ENCODE measurements at places on chromosomes 7 and 10.
A peak's percentile ranks its signal among the peaks of the same experiment; 100 is the strongest.

DNA sequence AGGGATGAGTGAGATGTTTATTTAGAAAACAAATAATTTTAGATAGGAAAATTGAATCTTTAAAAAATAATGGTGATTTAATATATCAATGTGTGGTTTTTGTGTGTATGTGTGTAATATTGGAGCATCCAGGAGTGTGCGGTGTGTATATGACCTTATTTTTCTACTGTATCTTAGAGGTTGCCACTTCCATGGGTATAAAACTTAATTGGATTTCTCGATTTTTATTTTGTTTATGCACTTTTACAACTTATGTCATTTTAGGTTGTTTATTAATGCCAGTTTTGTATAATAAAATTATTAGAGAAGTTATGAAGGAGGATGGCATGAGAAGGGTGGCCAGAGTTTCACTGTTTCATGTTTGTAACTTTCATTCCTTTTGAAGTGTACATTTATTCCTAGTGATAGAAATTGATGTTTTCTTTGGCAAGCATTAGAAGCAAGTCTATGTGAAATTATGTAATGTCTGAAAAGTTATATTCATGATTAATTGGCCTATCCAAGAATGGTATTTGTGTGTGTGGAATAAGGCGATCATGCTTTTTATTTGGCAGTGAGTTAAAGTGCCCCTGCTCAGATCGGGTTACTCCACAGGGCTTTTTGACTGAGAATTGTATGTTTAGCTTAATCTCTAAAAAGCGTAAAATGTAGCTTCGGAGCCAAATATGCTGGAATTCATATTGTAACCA, 110.3 kb downstream of the KAT6B start:
- no peak for DNase-seq

DNA sequence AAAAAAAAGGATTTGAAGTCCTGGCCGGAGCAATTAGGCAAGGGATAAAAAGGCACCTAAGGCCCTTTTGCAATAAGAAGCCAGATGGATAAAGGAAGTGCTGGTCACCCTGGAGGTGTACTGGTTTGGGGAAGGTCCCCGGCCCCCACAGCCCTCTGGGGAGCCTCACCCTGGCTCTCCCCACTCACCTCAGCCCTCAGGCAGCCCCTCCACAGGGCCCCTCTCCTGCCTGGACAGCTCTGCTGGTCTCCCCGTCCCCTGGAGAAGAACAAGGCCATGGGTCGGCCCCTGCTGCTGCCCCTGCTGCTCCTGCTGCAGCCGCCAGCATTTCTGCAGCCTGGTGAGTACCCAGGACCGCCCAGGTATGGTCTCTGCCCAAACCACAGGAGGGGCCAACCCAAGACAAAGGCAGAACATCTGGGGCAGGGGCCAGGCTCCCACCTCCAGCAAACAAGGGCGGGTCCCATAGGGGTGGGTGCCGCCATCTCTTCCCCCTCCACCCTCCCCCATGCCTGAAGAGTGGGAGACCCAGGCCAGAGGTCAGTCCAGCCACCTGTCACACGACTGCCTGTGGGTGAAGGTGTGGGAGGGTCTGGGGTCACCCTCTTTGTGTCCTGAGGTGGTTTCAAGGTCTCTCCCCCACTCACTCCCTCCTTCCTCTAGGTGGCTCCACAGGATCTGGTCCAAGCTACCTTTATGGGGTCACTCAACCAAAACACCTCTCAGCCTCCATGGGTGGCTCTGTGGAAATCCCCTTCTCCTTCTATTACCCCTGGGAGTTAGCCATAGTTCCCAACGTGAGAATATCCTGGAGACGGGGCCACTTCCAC, at the start of gene PILRB:
Gene PILRB, plus strand, starts transcription at position 91 of the 830 bp plus-strand sequence. Its CDS starts 186 bp downstream, at position 277.
- no peak for DNase-seq

DNA sequence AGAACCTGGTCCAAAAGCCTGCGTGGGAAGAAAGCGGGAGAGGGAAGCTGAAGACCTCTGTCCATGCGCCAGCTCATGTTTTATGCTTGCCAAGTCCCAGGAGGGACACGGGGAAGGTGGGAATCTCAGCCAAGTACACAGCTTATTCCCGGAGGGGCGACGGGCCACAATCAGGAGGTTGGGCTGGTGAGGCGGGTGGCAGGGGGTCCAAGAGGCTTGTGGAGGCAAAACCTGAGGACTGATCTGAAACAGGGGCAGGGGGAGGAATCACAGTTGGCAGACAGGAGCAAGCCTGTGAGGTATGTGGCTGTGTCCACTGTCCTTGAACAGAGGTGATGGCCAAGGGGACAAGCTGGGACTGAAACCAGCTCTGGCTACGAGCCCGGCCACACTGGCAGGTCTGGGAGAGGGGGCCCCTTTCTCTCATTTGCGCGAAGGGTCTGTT, 38.0 kb upstream of the LEP start:
- DNase-seq = no peak

GRCh38 chr7:34332006-34332405, 326.0 kb upstream of the NPSR1 start:
- no peak for DNase-seq

DNA sequence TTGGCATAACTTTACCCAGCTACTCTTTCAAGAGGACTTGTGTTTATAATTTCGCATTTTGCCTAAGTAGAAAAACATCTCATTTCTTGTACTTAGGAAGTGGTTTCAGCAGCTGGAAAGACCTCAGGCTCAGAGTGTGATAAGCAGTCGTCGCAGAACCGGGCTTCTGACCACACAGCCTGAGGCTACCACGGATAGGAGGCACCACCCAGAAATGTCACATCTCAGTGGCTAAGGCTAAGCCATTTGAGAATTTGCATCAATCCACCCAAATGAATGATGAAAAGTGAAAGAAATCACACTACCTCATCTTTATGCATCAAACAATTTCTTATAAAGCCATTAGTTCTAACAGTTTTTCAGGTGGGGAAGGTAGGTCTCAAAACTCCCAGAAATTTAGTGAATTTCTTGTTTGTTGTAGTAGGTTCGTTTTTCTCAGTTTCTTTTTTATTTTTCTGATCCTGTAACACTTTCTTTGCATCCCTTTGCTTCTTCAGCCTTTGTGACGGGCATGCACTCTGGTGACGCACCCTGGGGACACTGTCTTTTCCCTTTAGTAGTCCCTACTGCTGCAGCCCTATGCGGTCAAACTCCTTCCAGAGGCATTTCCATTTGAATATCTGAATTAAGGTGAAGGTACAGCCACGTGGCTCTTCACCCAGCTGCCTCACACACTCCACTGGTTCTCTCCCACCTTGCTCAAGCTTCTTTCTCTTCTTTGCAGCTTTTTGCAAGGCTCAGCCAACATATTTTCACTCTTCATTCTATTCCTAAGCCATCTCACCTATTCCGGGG, 68.5 kb downstream of the MAP3K8 start:
- DNase-seq = peak; percentile 53

- no peak for DNase-seq
These were observed 41.3 kb downstream of the WNT2 start for GRCh38 chr7:117281562-117281961.

GRCh38 chr7:41816111-41816510, 113.2 kb upstream of the INHBA start:
- DNase-seq = no peak

GRCh38 chr7:115356139-115356746, 434.3 kb downstream of the MDFIC start:
- DNase-seq = no peak

- no peak for DNase-seq
These were observed 13.4 kb downstream of the NOC3L start for GRCh38 chr10:94349327-94349726.

- DNase-seq = peak; percentile 56
These were observed 42.4 kb upstream of the GDF10 start for GRCh38 chr10:47257396-47258120.

DNA sequence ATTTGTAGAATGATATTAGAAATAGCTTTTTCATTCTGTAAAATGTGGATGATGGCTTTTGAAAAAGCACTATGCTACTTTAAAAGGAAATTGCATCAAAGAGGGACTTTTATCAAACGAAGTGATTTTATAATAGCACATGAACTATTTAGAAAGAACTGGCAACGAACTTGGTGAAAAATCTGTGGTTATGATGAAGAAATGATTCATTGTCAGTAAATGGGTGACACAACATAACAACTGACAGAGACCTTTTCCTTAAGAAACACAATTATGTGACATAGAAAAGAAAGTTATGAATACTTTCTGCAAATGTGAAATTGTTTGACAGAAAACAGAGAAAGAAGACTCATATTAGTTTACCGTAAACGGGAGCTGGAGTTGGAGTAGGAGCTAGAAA, 60.7 kb upstream of the LAMB4 start:
- no peak for DNase-seq

DNA sequence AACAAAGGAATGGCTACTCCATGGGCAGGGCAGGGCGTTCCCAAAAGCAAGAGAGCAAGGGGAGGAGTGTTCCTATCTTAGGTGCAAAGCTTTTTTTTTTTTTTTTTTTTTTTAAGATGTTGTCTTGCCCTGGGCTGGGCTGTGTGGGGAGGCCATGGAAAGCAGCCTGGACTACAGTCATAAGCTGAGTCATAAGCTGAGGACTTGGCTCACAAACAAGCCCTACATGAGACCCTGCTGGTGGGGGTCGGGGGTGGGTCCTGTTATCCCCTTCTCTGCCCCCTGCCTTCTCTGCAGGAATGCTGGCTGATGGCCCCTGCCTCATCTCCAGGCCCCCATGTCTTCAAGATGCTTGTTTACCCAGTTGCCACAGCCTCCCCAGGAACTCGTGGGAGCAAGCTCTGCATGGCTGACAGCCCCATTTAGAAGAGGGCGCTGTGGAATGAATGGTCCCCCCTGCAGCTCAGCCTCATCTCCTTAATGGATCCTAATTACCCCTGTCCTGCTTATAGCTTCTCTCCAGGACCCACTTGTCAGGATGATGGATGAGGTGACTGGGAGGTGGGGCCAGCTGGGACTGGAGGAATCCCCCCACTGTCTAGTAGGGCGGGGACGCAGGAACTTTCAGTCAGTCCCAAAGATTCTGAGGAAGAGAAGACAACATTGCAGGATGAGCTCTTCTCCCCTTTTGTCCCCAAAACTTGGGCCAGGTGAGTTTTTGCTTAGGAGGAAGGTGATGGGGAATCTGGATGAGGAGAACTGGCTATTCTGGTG, 340.8 kb upstream of the PODXL start:
- no peak for DNase-seq

GRCh38 chr10:47457826-47458225, 26.1 kb downstream of the ANXA8 start:
- no peak for DNase-seq

GRCh38 chr7:69211336-69211735, 386.9 kb upstream of the AUTS2 start:
- DNase-seq = no peak

DNA sequence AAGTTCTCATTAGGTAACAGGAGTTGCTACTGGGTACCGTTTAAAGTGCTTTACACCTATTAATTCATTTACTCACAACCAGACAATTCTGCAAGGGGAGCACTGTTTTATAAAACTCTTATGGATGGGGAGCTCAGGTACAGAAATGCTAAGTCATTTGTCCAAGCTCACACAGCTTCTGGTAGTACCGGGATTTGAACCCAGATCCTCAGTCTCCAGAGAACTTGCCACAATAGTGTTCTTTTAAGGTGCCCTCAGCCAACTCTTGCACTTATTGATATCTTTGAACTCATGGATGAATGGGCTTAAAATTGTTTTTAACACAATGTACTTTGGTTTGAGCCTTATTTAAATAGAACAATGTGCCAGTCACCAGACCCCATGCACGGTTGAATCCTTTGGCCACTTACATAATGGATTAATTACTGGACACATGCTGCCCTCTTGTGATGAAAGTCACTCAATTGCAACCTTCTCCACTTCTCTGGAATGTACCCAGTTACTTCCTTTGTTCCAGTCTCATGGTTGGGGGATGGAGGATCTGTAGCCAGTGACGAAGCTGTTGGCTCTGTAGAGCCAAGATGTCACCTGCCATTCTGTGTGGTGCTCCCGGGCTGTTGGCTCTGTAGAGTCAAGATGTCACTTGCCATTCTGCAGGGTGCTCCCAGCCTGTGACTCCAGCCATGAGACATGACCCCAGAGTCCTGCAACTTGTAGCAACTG, 65.6 kb downstream of the NOD1 start:
- peak; percentile 50 for DNase-seq

GRCh38 chr10:91167406-91167805, 53.1 kb upstream of the PCGF5 start:
- DNase-seq = no peak

DNA sequence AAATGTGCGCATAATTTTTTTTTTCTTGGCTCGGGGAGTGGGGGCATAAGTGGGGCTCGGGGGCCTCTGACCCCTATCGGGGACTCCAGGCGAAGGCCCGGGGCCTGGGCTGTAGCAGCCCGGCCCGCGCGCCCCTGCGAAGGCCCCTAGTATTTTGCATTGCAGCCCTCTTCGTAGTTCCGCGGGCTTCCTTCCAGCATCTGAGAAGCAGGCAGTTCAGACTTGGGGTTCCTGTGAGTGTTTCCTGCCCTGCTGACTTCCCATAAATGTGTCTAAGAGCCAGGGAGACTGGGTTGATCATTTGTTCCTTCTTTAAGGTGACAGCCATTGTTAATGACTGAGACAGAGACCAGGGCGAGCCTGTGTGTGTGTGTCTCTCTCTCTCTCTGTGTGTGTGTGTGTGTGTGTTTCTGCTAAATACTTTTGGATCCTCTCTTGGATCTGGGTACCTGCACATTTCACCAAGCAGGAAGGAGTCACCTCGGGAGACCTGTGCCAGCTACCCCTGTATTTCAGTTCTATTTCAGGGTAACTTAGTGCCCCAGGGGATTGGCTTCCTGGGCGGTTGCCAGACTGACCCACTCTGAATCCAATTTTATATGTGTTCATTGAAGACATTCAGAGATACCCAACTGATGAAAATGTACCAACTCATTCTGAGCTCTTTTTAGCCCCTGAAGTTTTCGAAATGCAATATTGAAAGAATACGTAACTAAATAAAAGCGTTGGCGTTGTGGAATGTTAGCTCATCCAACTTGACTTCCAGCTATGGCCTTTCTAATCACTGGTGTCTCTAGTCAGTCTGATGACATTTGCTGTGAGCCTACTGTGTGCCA, 805 bp downstream of the MSRB2 start:
- DNase-seq = peak; percentile 36

DNA sequence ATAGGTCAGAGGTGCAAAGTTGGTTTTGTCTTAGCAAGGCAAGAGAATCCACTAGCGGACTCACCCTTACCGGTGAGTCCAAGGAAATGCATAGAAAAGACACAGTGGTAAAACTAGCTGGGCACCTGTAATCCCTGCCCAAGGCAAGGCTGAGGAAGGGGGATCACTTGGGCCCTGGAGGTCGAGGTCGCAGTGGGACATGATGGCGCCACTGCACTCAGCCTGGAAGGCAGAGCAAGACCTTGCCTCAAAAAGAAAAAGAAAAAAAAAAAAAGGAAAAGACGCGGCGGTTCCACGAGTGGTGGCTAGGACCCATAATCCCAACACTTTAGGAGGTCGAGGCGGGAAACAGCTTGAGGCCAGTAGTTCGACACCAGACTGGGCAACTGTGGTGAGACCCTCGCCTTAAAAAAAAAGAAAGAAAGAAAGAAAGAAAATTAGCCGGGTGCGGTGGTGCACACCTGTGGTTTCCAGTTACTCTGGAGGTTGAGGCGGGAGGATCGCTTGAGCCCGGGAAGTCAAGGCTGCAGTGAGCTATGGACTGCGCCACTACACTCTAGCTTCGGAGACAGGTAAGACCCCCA, 820 bp upstream of the OTUD1 start:
- DNase-seq = no peak

GRCh38 chr7:107999779-108000560, 3.0 kb downstream of the LAMB1 start:
- no peak for DNase-seq
